Glomerular endothelial cell (primary cell): ENCODE measurements at places on chromosomes 6 and 20. TPM values are rescaled to one million over a fixed set of nuclear protein-coding genes. Genes with fewer than 3 reads are reported as not detected.

The GSTA2 gene
- total RNA-seq, result not detected in 2 replicates

The GGTLC1 gene
- total RNA-seq, result not detected in 2 replicates

The BPIFA1 gene
- not detected in 2 replicates for total RNA-seq

The UBD gene
- 9.2 and 52.4 TPM in 2 replicates for total RNA-seq

The CNBD2 gene
- 2.6 and 8.4 TPM in 2 replicates for total RNA-seq

The PREX1 gene
- total RNA-seq, result 84.9 and 105 TPM in 2 replicates

The IL20RA gene
- 0.06 and 0.48 TPM in 2 replicates for total RNA-seq

The HRH3 gene
- not detected in 2 replicates for total RNA-seq

The ARFRP1 gene
- 41.8 and 55.7 TPM in 2 replicates for total RNA-seq

The BPIFB2 gene
- not detected in 2 replicates for total RNA-seq

The LY6G6C gene
- not detected in 2 replicates for total RNA-seq

The MYBL2 gene
- total RNA-seq, result 8.9 and 21.4 TPM in 2 replicates

The VNN1 gene
- total RNA-seq, result 0.06 and 0.19 TPM in 2 replicates

The LINC00237 gene
- total RNA-seq, result not detected in 2 replicates

The IL17F gene
- not detected in 2 replicates for total RNA-seq

The DUSP15 gene
- 0.48 and 0.64 TPM in 2 replicates for total RNA-seq

The TNF gene
- 0.88 and 4.4 TPM in 2 replicates for total RNA-seq

The CCM2L gene
- total RNA-seq, result 12.3 and 29.1 TPM in 2 replicates

The C6orf52 gene
- 1.9 and 3.4 TPM in 2 replicates for total RNA-seq

The DLL1 gene
- total RNA-seq, result 2.9 and 10.7 TPM in 2 replicates

The TFAP2B gene
- total RNA-seq, result 0.82 TPM in 1 of 2 replicates, not detected in the other

The TSHZ2 gene
- 0.63 and 2.0 TPM in 2 replicates for total RNA-seq

The ECT2L gene
- total RNA-seq, result 0.12 TPM in 1 of 2 replicates, not detected in the other
